ENCODE measurements at places on chromosomes 3 and 15.

GRCh38 chr3:136925425-136926190 is 32.2 kb upstream of the IL20RB start:
- DNase-seq = no peak

DNA sequence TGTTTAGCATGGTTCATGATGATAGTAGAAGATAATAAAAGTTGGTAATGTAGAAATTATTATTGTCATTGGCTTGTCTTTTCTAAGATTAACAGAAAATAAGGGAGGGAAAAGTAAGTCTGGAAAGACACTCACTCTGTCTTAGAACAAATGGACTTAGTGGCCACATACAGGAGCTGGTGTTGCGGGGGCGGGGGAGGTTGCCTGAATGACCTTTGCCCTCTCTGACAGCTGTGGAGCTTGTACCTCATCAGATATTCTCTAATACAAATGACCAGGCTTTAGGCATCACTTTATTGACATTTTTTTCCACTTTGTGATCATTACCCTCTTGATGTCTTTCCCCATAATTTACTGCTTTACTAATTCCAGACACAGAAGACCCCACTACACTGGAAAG is 5.9 kb downstream of the TAGLN3 start:
- no peak for DNase-seq

DNA sequence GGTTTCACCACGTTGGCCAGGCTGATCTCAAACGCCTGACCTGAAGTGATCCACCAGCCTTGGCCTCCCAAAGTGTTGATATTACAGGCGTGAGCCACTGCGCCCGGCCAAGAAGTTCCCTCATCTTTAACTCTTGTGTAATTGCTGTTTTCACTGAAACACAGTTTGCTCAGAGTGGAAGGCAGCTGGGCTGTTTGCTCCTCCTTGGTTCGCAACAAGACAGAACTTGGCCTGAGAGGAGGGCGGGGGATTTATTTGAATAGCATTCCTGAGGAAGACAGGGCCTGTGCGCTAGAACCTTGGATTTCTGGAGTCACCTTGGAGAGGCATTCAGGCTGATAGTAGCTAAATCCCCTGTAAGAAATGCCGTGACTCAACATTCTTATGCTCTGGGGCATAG is 226.7 kb upstream of the MCTP2 start:
- no peak for DNase-seq

DNA sequence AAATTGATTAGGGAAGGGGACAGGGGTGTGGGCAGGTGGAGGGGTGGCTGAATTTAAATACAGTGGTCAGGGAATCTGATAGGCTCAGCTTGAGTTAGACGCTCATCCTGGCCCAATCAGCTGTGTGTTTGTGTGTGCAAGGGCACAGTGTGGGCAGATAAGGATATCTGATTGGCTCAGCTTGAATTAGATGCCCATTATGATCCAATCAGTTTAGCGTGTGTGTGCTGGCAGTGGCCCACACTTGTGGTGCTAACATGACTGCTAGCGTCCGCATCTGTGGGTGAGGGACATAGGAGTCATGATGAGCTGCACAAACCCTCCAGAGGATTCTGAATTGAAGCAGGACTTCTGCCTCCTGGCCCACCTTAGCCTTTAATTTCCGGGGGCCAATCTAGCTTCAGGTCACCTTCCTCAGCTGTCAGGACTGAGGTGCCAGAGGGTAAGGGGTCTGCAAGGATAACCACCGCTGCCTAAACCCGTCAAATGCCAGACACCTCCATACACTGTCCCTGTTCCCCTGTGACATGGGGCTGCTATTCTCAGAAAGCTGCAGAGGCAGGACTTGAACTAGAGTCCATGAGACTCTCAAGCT is 97.3 kb downstream of the CORO2B start:
- DNase-seq = no peak

DNA sequence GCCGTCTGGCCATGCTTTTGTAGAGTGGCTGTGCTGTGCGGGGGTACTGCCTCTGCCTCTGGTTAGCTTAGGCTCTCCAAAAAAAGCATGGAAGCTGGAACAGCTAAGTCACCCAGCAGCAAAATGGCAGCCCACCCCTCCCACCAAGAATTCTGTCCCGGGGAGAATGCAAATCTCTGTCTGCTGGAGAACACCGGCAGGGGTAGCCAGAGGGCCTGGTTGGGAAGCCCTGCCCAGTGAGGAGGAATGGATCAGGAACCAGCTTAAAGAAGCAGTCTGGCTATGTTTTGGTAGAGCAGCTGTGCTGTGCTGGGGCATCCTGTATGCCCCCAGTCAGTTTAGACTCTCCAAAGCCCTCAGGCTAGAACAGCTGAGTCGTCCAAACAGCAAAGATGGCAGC is 56.2 kb upstream of the PTPRG start:
- no peak for DNase-seq

DNA sequence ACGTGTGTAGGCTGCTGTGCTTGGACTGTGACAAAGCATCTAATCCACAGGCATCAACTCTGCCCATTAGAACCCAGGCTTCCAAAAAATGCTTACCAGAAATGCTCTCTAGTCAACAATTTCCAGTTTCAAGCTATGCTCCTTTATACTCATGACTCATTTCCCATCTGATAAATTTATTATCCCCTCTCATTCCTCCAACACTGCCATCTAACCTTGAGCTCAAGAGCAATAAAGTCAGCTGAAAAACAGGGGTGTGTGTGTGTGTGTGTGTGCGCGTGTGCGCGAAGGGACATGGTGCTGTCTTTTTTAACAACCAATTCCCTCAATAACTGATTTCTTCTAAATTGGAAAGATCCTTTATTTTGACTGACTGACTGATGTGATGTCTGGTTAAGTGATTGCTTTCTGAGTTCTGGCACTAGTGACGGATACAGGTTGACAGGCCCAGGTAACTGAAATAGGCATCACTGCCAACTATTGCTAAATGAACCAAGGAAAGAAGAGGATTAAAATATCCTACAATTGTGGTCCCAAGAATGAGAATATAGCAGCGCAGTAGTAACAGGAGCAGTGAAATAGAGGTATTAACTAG is 405.5 kb downstream of the ZNF385D start:
- no peak for DNase-seq

- no peak for DNase-seq
Measured at GRCh38 chr15:75727851-75728715, 15.4 kb upstream of the CSPG4 start.

- no peak for DNase-seq
Measured at GRCh38 chr3:138513090-138513843, 78.9 kb downstream of the ESYT3 start.

GRCh38 chr3:150451329-150452048 is 43.4 kb downstream of the TSC22D2 start:
- DNase-seq = no peak

DNA sequence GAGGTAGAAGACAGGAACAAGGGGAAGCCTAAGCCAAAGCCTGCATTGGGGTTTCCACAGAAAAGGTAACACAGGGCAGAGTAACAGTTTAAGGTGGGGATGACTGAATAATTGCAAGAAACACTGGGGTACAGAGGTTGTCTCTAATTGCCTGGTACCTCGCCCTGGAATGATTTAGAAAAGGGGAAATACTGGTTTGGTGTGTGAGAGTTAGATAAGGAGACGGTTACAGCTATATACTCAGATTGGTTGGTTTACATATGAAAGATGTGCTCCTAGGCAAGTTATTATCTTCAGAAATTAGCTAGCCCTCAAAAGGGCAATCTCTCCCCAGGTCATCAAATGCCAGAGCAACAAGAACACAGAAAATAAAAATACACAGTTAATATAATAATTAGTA is 58.8 kb downstream of the SMARCC1 start:
- no peak for DNase-seq

GRCh38 chr15:75981149-75981815 is 30.9 kb downstream of the NRG4 start:
- no peak for DNase-seq

DNA sequence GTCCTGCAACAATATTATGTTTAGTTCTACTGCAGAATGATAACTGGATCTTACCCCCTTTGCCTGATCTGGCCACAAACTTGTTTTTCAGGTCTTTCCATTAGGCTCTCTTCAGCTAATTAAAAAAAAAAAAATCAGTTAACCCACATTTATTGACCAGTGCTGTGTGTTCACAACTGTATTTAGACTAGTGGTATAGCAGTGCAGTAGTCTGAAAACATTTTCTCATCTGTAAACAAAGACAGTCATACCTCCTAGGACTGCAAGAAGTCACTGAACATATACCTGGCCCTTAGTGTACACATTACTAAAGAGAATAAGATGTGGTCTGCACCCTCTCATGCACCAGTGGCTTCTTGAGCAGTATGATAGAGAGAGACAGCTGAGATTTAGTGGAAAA is 22.5 kb downstream of the LPP start:
- DNase-seq = no peak

GRCh38 chr15:58462547-58462946 is 30.8 kb downstream of the LIPC start:
- DNase-seq = peak; percentile 62

GRCh38 chr3:107861904-107862303 is 228.9 kb downstream of the CD47 start:
- DNase-seq = no peak

- no peak for DNase-seq
Measured at GRCh38 chr3:100706365-100706764, 2.9 kb upstream of the TFG start.

DNA sequence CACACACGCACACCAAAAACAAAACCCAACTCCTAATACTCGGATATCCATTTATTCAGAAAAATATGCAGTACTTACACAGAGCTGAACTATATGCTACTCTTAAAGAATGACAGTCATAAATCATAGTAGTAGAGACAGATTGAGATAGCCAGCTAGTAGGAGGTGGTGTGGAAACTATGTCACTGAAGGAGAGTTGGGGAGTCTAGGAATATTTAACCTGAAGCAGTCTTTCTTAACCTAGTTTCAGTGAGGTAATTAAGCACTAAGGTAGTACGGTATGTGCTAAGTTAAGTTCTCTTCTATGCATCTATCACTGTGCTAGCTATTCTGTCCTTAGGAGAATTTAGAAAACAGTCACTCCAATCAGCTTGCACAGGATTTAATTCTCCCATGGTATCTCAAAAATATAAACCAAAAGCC is 54.2 kb downstream of the ANKRD28 start:
- no peak for DNase-seq

- DNase-seq = no peak
Measured at GRCh38 chr3:39961230-39961629, 151.8 kb downstream of the MYRIP start.

Measured in NCI-H510A (cell line).